T1000 (cell line): ENCODE measurements at places on chromosomes 13 and 19.

GRCh38 chr13:89822467-89822866, 1525.0 kb upstream of the MIR17HG start:
- DNase-seq = no peak

DNA sequence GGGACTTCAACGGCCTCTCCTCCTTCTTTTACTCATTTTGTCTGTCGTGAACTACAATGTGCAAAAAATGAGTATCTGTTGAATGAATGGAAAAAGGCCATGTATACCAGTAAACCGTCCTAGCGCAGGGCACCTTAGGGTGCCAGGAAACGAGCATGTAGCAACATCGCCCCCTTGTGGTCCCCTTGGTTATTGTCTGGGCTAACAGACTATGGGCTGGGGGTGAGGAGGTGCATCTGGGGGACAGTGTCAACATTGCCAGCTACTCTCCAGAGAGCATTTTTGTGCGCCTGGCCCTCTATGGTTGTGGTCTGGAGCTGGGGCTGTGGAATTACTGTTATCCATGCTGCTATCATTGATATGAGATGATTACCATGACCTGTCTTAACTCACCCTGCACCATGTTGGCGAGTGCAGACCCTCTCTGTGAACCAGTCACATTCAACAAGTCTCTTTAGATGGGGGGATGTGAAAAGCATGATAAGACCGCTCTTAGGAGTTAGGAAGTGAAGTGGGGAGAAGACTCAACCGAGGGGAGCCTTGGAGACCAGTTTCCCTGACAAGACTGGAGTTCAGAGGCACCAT, 22.8 kb upstream of the SIGLEC11 start:
- DNase-seq = no peak

DNA sequence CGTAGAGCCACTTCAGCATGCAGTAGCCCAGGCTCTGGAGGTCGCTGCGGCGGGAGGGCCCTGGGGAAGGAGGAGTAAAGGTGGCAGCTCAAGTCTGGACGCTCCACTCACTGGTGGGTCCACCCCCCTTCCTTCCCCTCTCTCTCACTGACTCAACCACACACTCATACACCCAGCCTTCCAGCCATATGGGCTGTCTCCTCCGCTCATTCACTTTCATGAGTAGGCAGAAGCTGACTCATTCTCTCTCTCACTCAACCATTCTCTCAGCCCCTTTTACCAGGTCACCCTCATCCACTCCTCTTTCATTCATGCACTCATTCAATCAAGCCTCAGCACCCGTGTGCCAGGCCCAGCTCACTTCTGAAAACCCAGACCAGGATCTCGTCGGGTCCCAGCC, 27.5 kb upstream of the SIGLEC11 start:
- peak; percentile 20 for DNase-seq

GRCh38 chr13:26440111-26440510, 117.4 kb upstream of the WASF3 start:
- DNase-seq = no peak

GRCh38 chr13:92781965-92782690, 444.5 kb upstream of the GPC6 start:
- DNase-seq = no peak

- DNase-seq = no peak
Observed at GRCh38 chr13:79628463-79628862, 147.5 kb downstream of the NDFIP2 start.

DNA sequence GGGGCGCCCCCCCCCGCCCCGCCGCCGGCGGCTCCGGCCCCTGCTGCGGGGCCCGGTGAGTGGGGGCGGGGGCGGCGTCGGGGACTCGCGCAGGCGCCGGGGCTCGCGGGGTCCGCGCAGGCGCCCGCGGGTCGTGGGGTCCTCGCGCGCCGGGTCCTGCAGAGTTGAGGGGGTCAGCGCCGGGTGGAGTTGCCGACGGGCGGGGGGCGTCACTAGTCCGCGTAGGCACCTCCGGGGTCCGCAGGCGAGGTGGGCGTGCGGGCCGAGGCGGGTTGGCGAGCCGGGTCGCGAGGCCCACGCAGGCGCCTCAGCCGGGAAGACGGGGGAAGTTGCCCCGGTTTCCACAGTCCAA, 365 bp downstream of the PPP6R1 start:
- DNase-seq = no peak

GRCh38 chr19:11673608-11674041, 65.1 kb downstream of the ZNF823 start:
- no peak for DNase-seq

DNA sequence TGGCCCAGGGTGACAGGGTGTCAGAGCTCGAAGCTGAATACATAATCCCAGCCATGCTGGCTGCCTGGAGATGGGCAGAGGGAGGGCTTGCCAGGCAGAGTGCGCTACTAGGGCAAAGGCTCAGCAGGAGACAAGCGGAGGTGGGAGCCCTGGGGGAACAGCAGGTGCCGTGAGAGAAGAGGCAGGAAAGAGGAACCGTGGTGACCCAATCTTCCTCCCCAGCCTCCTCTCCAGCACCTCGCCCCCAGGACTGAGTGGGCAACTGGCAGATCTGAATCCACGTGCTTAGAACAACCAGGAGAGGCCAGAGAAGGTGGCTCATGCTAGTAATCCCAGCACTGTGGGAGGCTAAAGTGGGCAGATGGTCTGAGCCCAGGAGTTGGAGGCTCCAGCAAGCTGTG, 11.0 kb upstream of the CCL25 start:
- no peak for DNase-seq

- no peak for DNase-seq
Observed at GRCh38 chr13:36061054-36061453, 70.1 kb downstream of the DCLK1 start.

GRCh38 chr19:6516659-6517291, 14.1 kb upstream of the TNFSF9 start:
- DNase-seq = no peak

GRCh38 chr13:102642475-102642874, 45.7 kb downstream of the TPP2 start:
- DNase-seq = no peak

GRCh38 chr19:30784850-30785457, 412.8 kb downstream of the ZNF536 start:
- no peak for DNase-seq

DNA sequence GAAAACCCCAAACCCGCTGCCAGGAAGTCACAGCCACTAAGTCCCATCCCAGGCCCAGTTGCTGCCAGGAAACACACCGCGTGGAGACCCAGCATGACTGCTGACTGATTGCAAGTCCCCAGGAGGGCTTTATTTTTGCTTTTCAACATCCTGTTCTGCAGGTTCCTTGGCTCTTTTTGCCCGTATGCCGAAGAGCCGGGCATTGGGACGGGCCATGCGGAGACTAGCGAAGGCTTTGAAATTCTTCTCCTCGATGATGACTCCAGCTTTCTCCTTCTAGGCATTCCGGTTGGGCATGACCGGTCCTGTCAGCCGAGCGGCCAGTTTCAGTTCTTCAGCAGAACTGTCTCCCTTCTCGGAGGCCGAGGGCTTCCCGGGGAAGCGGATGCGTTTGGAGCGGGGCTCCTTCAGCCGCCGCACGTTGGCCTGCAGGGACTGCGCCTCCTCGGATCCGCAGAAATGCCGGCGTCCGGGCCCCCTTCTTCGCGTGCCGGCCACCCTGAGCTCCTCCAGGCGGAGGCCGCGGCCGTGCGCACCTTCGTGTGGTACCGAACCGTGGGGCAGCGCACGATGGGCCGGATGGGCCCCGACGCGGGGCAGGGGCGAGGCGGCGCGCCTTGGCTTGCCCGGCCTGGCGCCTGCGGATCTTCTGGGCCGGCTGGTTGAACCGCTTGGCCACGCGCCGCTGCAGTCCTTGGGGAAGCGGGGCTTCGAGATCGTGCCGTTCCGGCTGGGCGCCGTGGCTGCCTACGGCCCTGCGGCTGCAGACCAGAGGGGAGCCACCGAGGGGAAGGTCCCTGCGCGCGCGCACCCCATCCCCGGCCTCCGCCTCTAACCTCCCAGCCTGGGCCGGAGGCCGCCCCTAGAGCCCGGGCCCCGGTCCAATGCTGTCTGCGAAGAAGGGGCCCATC, 15.2 kb downstream of the ZSCAN5C start:
- no peak for DNase-seq

GRCh38 chr13:97388373-97388772, 45.6 kb upstream of the RAP2A start:
- no peak for DNase-seq

GRCh38 chr13:36371185-36371584, 25.0 kb upstream of the SPART start:
- no peak for DNase-seq

GRCh38 chr19:50896591-50897190, 14.5 kb downstream of the KLK4 start:
- no peak for DNase-seq

GRCh38 chr19:56721714-56722113, 50.2 kb upstream of the ZNF835 start:
- no peak for DNase-seq

DNA sequence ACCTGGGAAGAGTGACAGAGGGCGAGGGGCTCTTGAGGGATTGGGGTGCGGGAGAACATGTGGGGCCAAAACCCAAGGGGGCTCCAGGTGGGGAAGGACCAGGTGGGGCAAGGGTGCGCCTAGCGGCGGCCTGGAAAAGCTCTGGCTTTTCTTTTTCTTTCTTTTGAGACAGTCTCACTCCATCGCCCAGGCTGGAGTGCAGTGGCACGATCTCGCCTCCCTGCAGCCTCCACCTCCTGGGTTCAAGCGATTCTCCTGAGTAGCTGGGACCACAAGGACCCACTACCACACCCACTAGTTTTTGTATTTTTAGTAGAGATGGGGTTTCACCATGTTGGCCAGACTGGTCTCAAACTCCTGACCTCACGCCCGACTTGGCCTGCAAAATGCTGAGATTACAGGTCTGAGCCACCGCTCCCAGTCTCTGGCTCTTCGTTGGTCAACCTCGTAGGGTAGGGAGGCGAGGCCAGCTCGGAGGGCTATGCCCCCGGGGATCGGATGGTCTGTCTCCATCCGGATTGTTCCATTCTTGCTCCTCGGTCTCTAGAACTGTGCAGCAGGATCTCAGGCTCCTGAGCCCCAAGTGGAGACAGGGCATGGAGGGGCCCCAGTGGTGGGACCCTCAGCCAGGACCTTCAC, 3.7 kb downstream of the GADD45B start:
- no peak for DNase-seq

- no peak for DNase-seq
Observed at GRCh38 chr19:54266133-54266532, 9.1 kb upstream of the LILRB5 start.

DNA sequence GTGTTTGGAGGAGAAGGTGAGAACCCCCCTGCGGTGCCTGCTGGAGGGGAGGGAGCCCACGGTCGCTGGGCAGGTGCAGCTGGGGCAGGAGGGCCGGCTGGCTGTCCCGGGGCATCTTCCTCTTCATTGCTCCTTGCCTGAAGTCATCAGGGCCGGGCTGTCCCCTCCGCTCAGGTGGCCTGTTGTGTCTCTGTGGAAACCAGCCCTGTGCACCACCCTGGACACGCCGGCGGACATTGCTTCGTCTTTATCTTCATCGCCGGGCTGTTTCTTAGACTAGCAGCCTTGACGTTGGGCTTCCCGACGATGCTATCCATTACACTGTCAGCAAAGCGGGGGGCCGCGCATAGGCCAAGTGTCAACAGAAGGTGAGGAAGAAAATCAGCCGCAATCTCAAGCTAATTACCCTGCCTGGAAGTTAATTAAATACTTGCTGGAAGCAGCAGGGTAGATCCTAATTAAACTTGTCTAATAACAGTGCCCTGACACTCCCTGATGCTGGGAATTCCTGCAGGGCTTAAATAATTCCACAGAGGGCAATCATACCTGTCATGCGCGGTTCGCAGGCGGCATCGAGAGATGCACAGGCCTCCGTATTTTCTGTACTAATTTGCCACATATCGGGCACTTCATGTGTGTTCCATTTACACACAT, 111.4 kb upstream of the SOX1 start:
- no peak for DNase-seq

- DNase-seq = no peak
Observed at GRCh38 chr19:2014731-2015607, 545 bp downstream of the BTBD2 start.

- DNase-seq = no peak
Observed at GRCh38 chr19:50724522-50725217, 1.5 kb downstream of the CLEC11A start.

GRCh38 chr13:24091080-24091479, 69.4 kb upstream of the SPATA13 start:
- no peak for DNase-seq

DNA sequence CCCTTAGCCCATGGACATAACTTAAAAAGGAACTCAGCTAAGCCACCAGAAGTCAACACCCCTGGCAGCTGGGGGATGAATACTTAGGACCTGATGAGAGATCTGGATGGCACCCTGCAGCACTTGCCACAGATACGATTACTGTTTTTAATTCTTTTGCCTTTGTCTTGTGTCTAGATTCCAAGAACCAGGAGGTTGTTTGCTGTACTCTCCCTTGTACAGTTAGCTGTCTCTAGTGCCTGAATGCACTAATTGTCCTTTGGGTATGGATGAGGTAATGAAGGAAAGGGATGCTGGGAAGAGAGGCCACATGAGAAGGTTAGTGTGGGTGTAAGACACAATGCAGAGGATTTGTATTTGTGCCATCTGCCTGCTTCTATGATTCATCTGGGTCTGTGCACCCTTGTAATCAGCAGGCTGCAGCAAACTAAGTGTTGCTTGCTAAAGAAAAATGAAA, 385.8 kb downstream of the KCNRG start:
- no peak for DNase-seq

GRCh38 chr13:67964986-67965385, 734.9 kb upstream of the PCDH9 start:
- no peak for DNase-seq

DNA sequence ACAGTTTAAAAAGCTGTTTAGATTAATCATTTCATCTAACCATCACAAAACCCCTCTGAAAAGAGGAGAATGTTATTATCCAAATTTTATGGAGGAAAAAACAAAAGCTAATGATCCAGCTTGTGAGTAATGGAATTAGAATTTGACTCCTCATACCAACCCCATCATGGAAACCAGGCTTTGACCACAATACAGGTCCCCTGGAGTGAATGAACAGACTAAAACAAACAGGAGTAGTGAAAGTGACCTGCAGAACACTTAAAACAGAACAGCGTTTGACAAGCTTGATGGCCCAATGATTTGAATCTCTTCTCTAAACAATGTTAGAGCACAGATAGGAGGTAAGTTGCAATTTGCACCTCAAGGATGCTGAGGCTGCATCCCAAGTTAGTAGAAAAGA, 230.0 kb downstream of the DCT start:
- peak; percentile 29 for DNase-seq

DNA sequence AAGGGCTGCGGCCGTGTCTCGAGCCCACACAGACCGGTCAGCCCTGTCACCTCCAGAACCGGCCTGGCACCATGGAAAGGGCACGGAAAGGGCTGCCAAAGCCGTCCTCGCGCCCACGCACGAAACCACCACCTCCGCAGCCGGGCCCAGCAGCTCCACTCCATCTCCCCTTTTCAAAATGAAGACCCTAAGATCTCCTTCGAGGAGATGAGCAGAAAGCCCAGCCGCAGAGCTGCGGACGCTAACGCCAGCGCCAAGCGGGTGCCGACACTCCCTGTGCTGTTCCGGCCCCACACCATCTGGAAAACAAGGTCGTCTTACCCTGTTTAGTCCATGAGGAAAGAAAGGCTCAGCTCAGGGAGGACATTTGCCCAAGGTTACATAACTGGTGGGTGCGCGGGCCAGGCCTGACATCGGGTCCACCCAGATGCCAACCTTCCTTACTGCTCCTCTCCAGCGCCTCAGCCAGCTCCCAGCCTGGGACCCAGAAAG, 131.1 kb downstream of the FOXO1 start:
- DNase-seq = no peak
